ENCODE measurements at places on chromosomes 6 and 20.

- DNase-seq = no peak
Observed at GRCh38 chr20:32434434-32434833, 76.3 kb downstream of the ASXL1 start.

DNA sequence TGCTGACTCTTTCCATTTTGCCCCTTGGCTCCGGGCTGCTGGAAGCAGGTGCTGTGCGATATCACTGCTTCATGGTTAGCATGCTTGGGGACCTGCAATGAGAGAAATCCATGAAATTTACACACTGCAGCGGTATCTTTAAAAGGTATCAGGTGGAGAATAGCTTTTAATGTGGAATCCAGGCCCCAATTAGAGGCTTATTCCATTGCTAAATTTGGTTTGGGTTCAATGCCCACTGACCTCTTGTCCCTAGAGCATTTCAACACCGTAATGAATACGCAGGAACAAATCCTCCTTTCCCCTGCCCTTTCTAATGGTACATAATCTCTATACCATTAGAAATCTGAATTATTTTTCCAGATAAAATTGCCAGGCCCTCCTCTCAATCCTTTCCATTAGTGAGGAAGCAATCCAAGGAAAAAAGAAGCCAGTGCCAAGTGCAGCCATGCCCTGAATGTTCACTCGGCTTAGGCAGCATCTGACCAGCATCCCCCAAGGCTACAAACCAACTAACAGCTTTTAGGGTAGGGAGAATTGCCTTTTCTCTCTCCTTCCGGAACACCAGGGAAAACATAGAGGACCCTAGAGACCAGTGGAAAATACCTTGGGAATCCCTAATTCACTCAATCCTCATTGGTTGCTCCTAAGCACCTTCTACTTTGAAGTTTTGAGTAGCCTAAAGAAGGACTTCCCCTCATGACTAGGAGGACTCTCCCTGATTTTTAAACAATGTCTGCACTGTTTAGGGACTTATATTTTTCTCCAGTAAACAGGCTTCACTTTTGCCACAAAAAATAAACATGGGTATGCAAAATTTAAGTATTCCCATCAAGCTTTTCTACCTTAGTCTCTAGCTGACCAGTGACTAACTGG is 143.1 kb downstream of the QRSL1 start:
- DNase-seq = peak; percentile 51

DNA sequence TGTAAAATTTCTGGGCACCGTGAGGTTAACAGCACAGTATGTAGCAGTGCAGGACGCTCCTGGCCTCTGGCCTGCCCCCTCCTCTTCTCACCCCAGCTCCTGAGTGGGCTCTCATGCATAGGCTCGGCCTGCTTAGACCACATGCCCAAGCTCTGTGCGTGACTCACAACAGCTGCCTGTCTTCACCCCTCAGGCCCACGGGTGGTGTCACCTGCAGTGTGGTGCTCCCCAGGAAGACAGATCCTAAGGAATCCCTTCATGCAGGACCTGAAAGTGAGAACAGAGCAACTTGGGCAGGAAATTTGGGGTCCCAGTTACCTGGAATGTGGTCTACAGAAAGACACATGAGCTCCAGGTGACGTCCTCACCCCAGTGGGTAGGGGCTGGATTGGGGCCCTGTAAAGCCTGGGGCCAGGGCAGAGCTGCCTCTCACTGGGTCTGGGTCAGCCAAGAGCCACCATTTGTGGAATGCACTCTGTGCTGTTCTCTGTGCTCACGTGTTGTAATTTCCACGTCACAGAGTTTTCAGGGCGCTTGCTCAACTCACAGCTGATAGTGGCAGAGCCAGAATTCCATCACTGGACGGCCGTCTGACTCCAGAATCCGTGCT is 37.0 kb upstream of the PXDC1 start:
- no peak for DNase-seq

DNA sequence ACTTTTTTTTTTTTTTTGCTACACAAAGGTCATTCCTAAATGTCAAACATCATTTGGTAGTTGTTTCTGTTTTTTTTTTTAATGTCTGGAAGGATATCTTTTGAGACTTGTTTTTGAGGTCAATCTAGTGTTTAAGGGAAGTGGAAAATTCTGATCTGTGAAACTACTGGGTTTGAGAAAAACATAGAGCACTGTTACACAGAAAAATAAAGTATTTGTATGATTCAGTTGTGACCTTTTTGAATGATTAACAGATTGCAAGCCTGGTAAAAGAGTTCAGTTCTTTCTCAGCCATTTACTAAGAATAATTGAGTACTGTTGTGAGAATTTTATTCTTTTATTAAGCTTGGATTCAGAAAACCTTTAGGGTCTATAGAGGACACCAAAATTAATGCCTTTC is 276.7 kb downstream of the ADGRB3 start:
- no peak for DNase-seq

DNA sequence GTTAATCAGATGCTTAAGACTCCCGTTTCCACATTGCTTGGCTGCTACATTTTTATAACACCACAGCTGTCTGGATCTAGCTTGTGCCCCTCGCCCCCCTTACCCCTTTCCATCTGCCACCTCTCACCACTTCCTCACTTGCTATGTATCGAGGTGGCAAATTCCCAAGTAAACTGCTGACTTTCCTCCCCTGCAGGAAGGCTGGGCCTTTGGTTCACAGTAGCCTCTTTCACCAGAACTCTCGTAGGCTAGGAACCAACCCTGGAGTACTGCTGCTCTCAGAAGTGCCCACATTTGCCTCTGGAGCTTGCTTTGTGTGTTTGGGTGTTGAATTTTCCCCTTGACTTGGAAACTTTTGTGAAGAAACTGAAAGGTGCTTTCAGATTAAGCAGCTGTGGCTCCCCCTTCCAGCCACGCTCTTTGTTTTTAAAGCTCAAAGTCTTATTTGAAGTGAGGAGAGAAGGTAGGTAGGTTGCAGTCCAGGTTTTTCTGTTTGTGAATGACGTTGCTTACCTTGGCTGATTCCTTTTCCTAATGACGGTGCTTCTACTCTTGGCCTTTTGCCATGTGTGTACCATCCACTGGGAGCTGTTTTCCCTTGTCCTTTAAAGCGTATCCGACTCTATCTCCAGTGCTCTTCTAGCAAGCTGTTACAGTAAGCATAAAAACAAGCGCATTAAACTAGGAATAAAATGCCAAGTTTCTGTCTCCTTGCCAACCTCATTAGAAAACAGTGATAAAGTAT is 90.4 kb downstream of the CARMIL1 start:
- peak; percentile 17 for DNase-seq

DNA sequence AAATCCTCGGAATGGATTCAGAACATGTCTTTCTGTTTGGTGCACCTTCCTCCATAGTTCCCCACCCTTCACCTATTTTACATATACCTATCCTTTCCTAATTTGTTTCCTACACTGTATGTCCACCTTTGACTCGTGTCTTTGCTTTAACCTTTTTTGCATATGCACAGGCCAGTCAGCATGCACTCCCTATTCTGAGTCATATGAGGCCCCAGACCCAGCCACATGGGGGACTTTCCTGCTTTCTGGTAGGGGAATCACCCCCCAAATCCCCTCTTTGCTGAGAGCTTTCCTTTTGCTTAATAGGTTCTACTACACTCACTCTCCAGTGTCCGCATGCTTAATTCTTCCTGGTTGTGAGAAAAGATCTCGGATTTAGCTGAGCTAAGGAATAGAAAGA is 393.8 kb upstream of the IMPG1 start:
- DNase-seq = no peak

DNA sequence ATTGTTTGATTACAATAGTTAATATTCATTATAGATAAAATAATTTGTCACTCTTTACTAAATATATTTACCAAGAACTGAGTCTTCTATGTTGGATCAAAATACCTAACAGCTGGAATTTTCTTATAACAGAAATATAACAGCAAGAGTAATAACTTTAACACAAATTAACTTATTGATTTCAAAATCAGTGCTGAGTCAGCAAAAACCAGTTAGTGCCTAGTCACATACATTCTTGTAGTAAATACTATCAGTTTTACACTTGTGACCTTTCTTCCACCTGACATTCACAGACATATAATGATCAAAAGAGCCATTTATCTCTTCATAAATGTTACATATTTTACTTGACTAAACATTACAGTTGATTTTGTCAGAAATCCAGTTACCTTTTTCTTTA is 1141.4 kb upstream of the ADGRB3 start:
- no peak for DNase-seq

DNA sequence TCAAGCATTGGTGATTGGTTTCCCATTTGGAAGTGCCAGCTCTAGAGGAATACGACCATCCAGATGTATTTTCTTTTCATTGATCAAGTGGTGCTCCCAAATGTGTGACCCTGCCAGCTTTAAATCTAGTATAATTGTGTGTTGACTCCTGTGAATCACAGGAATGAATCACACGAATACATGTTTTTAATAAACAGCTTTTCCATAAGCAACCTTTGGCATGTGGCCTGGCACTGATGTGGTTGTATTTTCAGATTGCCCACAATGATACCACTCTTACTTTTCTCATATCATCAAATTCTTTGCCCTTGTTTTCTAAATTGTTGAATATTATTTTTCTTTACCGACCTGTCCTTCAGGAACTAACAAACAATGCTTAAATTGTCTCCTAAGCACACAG is 367 bp downstream of the GSTA3 start:
- no peak for DNase-seq

- DNase-seq = peak; percentile 85
Observed at GRCh38 chr6:100366419-100366818, 98.3 kb downstream of the SIM1 start.

DNA sequence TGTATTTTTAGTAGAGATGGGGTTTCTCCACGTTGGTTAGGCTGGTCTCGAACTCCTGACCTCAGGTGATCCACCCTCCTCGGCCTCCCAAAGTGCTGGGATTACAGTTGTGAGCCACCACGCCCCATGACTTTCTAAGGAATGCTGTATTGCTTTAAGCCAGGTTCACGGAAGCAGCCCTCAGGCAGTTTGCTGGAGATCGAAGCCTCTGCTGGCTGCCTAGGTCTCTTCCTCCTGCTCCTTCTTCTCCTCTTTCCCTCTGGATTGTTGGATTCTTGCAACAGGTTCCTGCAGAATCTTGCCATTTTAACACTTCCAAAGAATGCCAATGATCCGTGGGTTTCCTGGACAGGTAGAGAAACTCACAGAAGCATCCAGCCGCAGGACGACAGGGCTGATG is 29.3 kb upstream of the B4GALT5 start:
- no peak for DNase-seq

- DNase-seq = peak; percentile 68
Observed at GRCh38 chr6:43491750-43492661, 14.6 kb downstream of the TJAP1 start.

DNA sequence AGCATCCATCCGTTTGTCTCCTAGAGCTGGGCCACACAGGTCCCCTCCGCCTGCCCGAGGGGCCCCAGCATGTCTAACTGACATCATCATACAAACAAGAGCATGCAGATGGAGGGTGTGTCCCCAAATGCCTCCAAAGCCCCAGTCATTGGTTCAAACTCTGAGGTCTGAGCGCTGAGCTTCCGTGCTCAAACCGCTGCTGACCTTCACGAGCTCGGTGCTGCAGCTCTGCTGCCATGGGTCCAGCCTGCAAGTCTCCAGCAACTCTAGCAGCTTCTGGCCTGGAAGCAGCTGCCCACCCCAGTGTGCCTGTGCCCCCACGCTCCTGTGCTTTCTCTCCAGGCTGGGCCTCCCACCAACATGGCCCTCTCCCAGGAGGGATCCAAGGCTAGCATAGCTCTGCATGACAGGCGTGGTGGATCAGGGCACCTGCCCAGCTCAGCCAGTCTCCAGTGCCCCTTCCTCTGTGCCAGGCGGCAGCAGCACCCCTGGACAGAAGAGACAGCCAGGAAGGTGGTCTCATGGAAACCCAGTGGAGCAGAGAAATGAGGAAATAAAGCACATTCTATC is 131.6 kb upstream of the PMEPA1 start:
- no peak for DNase-seq

DNA sequence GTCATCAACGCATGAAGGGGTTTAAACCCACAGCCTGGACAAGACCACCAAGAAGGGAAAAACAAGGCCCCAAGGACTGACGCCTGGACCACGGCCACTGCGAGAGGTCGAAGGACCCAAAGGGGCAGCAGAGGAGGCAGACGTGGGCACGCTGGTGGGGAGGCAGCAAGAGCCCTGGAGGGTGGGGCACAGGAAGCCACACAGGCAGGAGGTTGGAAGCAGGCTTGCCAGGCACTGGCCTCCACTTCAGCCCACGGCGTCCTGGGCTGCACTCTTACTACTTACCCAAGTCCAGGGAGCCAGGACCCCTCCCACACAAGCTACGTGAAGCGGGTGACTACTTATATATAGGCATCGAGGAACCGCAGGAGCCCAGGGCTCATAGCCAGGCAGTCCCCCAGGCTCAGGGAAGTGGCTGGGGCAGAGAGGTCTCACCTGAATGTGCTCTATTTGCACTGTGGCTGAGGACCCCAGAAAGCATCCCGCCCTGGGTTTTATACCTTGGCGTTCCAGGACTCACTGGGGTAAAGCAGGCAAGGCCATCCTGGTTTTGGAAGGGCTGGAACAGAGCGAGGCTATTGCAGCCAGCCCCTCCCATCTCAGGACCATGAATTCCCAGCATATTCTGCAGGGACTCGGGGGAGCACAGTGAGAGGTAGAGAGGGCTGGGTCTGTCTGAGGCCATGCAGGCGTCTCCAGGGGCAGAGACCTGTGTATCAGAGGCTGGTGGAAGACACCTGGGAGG is 113.8 kb upstream of the AFDN start:
- DNase-seq = no peak

- no peak for DNase-seq
Observed at GRCh38 chr6:163333701-163334663, 80.5 kb upstream of the QKI start.

DNA sequence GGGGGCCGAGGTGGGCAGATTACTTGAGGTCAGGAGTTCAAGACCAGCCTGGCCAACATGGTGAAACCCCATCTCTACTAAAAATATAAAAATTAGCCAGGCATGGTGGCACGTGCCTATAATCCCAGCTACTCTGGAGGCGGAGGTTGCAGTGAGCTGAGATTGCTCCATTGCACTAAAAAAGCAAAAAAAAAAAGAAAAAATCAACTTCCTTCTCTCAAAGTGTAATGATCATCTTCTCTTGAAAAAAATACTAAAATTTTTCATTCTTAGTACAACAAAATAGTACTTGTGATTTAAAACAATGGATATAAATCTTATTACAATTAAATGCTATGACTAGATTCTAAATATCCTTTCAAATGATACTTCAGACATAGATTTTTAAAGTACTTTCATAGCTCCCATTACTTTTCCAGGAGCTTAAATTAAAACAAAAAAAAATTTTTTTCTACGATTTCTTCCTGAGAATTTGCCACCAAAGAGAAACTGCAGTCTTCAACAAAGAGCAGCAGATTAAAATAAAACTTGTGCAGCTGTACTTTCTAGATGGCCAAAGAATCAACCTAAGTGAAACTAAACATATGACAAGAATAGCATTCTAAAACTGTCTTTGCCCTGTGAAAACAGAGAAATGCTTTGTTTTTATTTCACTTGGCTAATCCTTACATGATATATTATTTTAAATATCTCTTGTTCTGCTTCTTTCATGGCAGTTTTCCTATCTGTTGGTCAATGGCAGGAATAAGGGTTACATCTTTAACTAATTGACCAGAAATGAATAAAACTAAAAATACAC is 75.2 kb downstream of the MAP3K5 start:
- no peak for DNase-seq

Measured in mammary epithelial cell (primary cell).